WTC11 (cell line): ENCODE measurements at places on chromosomes 2 and 18. TPM values are rescaled to one million over a fixed set of nuclear protein-coding genes. Genes with fewer than 3 reads are reported as not detected.

- DNase-seq, result no peak
Measured at GRCh38 chr2:166351319-166351718, 24.4 kb downstream of the SCN9A start.

DNA sequence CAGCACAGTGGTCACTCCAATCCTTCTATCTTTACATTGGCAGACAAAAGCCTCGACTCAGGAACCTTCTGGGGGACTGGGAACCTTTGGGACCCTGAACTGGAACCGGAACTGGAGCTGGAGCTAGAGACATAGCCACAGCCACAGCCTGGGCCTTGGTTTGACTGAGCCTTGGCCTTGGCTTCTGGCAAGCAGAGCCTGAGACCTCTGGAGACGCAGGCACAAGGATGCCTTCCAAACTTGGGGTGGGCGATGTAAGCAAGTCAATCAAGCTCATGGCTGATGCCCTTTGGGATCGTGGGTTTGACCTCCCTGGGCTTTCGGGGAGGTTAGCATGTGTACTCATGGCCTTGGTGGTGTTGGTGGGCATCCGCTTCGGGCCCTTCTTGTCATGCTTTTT is 619.3 kb downstream of the MBD2 start:
- DNase-seq, result no peak

DNA sequence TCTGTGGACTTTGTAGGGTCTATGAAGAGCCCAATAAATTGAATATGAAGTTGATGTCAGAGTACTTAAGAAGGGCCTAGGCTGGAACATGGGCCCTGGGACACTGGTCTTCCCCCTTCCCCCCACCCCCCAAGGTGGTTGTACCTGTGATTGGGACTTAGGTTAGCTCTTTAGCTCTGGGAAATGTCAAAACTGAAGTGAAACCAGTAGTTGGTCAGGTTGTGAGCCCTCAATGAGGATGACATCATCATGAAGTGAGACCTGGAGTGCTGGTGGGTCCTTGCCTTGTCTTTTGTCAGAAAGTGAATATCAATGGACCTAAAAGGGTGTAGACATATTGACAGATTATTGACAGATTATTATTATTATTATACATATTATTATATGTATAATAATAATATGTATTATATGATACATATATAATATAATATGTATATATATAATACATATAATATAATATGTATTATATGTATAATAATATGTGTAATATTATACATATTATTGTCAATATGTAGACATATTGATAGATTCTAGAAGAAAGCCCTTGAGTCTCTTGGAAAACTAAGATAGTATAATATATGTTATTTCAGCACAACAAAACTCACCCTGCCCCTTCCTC is 5.4 kb downstream of the MARS2 start:
- DNase-seq, result no peak

DNA sequence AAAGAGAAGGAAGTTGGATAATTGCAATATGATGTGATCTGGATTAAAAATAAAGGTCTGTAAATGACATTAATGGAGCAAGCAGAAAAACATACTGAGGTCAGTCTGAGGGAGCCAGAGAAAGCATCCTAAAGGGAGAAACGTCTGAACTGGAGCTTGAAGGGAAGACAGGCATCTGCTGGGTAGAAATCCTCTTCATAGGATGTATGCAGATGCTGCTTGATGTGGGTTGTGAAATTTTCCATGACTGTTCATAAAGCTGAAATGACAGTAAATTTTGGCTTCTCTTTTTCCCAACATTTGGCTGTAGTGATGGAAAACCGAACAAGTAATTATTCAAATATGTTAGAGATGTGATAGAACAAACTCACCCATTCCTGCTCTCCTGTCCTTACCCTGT is 287.6 kb downstream of the CAMKMT start:
- DNase-seq, result no peak

- no peak for DNase-seq
Measured at GRCh38 chr2:239273280-239274234, 127.3 kb downstream of the HDAC4 start.

DNA sequence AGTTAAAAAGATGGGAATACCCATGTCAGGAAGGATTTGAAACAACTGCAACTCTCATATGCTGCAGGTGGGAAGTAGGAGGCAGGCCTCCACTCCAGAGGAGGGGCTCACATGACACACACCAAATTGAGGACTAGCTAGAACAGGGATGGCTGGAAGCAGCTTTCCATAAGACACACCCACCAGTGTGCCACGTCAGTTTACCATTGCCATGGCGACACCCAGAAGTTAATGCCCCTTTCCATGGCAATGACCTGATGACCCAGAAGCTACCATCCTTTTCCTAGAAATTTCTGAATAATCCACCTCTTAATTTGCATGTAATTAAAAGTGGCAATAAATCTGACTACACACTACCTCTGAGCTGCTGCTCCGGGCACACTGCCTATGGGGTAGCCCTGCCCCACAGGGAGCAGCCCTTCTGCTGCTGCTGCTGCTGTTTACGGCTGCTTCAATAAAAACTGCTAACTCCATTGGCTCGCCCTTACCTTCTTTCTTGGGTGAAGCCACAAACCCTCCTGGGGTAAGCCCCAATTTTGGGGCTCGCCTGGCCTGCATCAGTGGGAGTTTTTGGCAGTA is 89.4 kb downstream of the RRM2 start:
- no peak for DNase-seq

GRCh38 chr2:229578052-229578846 is 136.1 kb downstream of the DNER start:
- peak; percentile 32 for DNase-seq

DNA sequence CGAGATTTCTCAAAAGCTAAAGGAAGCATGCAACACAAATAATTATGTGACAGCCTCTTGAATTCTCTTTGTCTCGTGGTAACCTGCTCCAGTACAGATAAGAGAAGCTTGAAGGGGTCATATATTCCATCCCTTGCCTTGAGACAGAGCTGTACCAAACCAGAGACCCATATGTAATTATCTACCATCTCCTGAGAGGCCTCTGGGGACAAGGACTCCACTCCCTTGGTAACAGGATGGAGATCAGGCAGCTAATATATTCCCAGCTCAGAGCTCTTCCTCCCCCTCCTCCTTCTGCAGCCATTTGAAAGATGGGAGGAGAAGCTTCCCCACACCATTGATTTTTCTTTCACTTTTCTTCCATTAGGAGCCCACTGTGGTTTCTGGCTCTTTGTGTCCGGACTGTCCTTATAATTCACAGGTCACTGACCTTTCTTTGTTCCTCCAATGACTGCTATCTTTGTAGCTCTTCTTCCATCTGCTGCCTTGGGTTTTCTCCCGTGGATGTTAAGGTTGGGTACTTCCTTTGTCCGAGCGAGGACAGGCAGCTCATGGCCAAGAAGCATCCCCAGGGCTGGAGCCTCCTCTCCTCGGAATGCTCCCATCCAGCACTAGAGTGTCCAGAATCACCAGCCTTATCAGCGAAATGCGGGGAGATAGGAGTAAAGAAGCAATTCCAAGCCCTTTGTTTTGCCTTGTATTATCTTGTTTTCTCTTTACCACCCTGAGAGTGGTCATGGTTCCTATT is 72.6 kb upstream of the STPG4 start:
- no peak for DNase-seq

- DNase-seq, result no peak
Measured at GRCh38 chr2:64461271-64462058, 7.5 kb downstream of the LGALSL start.

Gene PDCL3
- total RNA-seq, result 22.0 to 22.9 TPM (median 22.1 TPM) in 3 replicates

Gene LHCGR
- total RNA-seq, result 0.21 to 0.34 TPM (median 0.31 TPM) in 3 replicates

Gene TFPI
- 8.4 to 10.2 TPM (median 8.9 TPM) in 3 replicates for total RNA-seq

Gene PSD4
- 1.5 to 2.7 TPM (median 2.3 TPM) in 3 replicates for total RNA-seq

Gene CRACDL
- 0.50 to 0.89 TPM (median 0.72 TPM) in 3 replicates for total RNA-seq

Gene IL36B
- total RNA-seq, result not detected in 3 replicates

Gene IL1RL1
- 0.05 TPM in 1 of 3 replicates, not detected in the others for total RNA-seq

Gene MEP1B
- 0.07 TPM in 1 of 3 replicates, not detected in the others for total RNA-seq

Gene CRYGC
- not detected in 3 replicates for total RNA-seq
